GM12878 (cell line): ENCODE measurements at places on chromosomes 5 and 9. TPM values are rescaled to one million over a fixed set of nuclear protein-coding genes. Genes with fewer than 3 reads are reported as not detected.

Gene INSL4
- polyA plus RNA-seq = not detected in 2 replicates

Gene IFNA2
- not detected in 2 replicates for polyA plus RNA-seq

Gene LHX6
- not detected in 2 replicates for polyA plus RNA-seq

Gene GRIN3A
- polyA plus RNA-seq = 0.05 TPM in 1 of 2 replicates, not detected in the other

Gene DMRT3
- not detected in 2 replicates for polyA plus RNA-seq

Gene TIMD4
- 9.1 and 10.6 TPM in 2 replicates for polyA plus RNA-seq

Gene SLC34A1
- 0.07 and 0.09 TPM in 2 replicates for polyA plus RNA-seq

Gene NMUR2
- polyA plus RNA-seq = not detected in 2 replicates

Gene WNT8A
- polyA plus RNA-seq = not detected in 2 replicates

Gene PCSK5
- polyA plus RNA-seq = 0.12 and 0.14 TPM in 2 replicates

Gene ZNF474
- polyA plus RNA-seq = not detected in 2 replicates

Gene IQGAP2
- 14.5 and 16.1 TPM in 2 replicates for polyA plus RNA-seq

Gene IL13
- polyA plus RNA-seq = not detected in 2 replicates

Gene TNFSF15
- 0.04 TPM in 1 of 2 replicates, not detected in the other for polyA plus RNA-seq

Gene FOXI1
- polyA plus RNA-seq = not detected in 2 replicates

Gene ORM2
- not detected in 2 replicates for polyA plus RNA-seq

Gene BTNL9
- not detected in 2 replicates for polyA plus RNA-seq

Gene SLC6A3
- polyA plus RNA-seq = not detected in 2 replicates

Gene ACTBL2
- not detected in 2 replicates for polyA plus RNA-seq

Gene SPATA31E1
- polyA plus RNA-seq = not detected in 2 replicates

Gene DCAF12
- 48.6 and 50.8 TPM in 2 replicates for polyA plus RNA-seq
